ENCODE measurements at places on chromosomes 2 and 18. TPM values are rescaled to one million over a fixed set of nuclear protein-coding genes. Genes with fewer than 3 reads are reported as not detected.

DNA sequence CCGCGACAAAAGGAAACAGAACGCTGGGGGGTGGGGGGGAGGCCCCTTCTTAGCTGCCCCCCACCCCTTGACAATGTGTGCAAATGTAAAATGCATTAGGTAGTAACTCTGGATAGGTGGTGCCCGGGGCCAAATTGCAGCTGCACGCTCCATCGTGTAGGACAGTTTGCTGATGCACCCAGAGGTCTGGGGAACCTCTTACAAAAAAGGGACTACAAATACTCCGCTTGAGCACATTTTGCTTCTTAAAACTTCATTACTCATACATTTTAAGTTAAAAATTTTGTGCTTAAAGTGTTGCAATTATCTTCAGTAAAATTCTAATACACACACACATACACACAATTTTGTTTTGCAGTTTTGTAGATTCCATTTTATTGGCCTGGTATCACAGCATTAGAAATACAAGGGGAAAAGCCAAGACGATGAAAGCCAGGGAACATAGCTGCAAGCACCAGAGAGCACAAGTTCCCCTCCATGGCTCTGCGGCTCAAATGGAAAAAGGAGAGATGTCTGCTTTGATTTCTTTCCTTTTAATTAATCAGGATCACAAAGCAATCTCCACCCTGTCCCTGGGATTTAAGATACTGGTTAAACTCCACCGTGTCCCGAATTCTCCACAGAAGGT, 582.1 kb downstream of the ZEB2 start:
- no peak for DNase-seq

DNA sequence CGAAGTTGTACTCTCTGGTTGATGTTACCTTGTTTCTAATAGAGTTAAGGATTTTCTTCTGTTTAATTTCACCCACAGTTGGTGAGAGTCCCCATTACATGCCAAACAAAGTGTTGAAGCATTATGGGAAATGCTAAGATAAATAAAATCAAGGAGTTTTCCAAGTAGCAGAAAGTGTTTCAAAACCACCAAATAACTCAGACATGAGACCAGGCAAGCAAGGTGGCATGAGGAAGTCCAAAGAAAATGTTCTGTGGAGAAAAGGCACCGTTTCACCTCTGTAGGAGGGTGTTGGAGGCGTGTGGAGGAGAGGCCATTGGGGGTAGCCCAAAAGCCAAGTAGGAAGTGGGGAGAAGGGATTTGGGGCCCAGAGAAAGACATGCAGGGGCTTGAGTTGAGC, 8.7 kb downstream of the CFAP221 start:
- no peak for DNase-seq

- no peak for DNase-seq
Measured at GRCh38 chr2:157233506-157233905, 24.0 kb upstream of the GALNT5 start.

GRCh38 chr2:48530033-48530811, at the start of gene STON1:
STON1 (plus strand) TSS chr2:48530154; CDS start chr2:48580634, 50,480 bp downstream.
- DNase-seq, result peak; percentile 83

DNA sequence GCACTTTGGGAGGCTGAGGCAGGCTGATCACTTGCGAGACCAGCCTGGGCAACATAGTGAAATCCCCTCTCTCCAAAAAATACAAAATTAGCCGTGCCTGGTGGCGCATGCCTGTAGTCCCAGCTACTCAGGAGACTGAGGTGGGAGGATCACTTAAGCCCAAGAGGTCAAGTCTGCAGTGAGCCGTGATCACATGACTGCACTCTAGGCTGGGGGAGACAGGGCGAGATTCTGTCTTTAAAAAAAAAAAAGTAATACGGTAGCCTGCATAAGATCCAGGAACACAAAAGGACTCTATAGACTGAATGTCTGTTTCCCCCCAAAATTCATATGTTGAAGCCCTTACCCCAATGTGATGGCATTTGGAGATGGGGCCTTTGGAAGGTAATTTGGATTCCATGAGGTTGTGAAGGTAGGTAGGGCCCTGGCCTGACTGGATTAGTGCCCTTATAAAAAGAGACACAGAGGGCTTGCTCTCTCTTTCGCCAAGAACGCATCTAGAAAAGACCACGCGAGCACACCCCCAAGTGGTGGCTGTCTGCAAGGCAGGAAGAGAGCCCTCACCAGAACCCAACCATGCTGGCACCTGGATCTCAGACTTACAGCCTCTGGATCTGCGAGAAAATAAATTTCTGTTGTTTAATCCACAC, 17.0 kb downstream of the MBOAT2 start:
- DNase-seq, result no peak

- no peak for DNase-seq
Measured at GRCh38 chr2:17879913-17880274, 1.4 kb downstream of the KCNS3 start.

The SLC5A7 gene
- total RNA-seq, result not detected

All from sciatic nerve (tissue), 2 donors.